T-cell (primary cell): ENCODE measurements at places on chromosomes 1 and 21. TPM values are rescaled to one million over a fixed set of nuclear protein-coding genes. Genes with fewer than 3 reads are reported as not detected.

The C1orf141 gene
- total RNA-seq, result not detected

The SELP gene
- 3.4 TPM for total RNA-seq

The CLEC20A gene
- not detected for total RNA-seq

The MAB21L3 gene
- total RNA-seq, result not detected

The NECAP2 gene
- 138 TPM for total RNA-seq

The CD1E gene
- total RNA-seq, result not detected

The GNG4 gene
- total RNA-seq, result 0.07 TPM

The UQCRHL gene
- 1.3 TPM for total RNA-seq

The HIVEP3 gene
- 8.4 TPM for total RNA-seq

The CYB561D1 gene
- total RNA-seq, result 23.6 TPM

The TEKT2 gene
- total RNA-seq, result not detected

The THEM5 gene
- not detected for total RNA-seq

The PGBD5 gene
- total RNA-seq, result 0.09 TPM

The GNAT2 gene
- not detected for total RNA-seq

- DNase-seq, result no peak
These were observed 45.3 kb downstream of the LRIG2 start for GRCh38 chr1:113118266-113118665.

GRCh38 chr1:178960482-178961240 lies 65.0 kb upstream of the FAM20B start:
- no peak for DNase-seq

DNA sequence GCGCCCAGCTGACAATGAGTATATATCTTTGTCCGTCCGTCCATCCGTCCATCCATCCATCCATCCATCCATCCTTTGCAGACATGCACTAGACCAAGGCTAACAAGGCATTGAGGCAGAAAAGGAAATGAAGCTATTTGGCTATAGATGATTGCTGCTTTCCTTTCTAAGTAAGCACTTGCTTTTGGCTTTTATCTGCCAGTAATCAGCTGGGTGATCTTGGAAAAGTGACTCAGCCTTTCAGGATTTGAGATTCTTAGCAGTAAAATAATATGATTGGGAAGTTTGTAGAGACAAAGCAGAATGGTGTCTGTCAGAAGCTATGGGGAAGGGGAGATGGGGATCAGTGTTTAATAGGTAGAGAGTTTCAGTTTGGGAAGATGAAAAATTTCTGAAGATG lies 22.7 kb downstream of the ZFYVE9 start:
- no peak for DNase-seq

GRCh38 chr1:67097305-67097704 lies 37.5 kb downstream of the C1orf141 start:
- no peak for DNase-seq

- DNase-seq, result no peak
These were observed 4.7 kb upstream of the SPRR3 start for GRCh38 chr1:152996633-152997400.

DNA sequence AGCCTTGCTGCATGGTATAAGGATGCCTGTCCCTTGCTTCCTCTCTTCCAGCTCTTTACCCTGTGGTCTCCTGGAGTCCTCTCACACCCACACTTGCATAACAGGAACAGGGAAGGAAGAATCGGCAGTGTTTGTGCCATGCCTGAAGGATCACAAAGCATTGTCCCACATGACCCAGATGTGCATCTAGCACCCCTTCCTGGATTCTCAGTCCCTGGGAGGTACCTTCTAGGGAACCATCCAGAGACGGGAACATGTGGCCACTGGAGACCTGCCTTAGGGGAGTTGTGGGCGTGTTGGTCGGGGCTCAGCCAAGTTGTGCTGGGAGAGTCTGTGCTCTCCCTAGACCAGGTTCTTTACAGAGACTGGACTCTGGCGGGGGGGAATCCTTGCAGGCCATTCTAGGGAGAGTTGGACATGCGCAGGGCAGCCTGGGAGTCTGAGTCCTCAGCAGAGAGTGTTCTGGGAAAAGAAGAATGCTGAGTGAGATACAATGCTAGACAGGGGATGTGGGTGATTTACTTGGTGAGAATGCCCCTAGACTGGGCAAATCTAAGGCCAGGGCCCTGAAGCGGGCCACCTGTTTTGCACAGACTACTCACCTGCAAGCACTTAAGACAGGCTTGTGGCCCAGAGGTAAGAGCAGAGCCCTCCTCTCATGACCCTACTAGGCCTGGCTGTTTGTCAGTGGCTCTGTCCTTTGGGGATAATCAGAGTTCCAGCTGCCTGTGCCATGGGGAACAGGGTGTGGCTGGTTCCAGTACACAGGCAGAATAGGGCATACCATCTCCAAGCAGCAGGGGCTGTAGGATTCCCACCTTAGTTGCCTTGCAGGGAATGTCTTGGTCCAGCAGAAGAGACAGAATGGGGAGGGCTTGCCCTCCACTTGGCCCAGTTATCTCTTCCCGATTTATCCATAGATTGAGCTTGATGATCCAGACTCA lies 89.8 kb downstream of the MAN1C1 start:
- DNase-seq, result no peak

DNA sequence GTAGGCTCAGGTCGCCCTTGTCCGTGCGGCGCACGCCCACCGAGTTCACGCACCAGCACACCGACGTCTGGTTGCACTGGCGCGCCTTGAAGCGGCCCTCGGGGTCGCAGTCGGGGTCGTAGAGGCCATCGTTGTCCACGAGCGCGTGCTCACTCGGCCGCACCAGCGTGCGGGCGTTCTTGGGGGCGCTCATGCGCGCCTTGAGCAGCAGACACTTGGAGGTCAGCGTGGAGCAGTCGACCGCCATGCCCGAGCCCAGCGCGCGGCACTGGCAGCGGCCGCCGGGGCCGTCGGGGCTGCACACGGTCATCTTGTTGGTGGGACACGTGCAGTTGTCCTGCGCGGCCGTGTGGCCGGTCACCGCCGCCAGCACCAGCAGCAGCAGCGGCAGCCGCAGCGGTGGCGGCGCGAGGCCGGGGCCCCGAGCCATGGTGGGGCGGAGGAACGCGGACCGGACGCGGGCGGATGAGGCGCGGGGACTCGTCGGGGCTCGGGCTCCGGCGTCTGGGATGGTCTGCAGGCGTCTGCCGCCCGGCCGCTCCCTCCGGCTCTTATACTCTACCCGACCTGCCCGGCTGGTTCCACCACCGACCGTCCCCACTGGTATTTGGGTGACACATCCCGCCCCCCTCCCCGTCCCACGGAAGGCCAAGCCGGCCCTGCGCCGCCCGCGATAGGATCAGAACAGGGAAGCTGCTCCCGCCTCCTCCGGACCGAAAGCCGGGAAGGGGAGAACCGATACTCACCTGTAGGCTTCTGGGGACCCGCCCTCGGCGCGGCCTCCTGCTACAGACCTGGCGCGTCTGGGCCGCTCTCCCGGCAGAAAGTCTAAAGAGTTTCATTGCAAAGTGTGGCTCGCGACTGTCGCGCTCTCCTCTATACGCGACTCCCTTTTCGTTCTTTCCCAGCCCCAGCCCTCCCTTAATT lies at the start of gene TACSTD2:
Gene TACSTD2 (minus strand): TSS at position 526 of the 927 bp plus-strand sequence. CDS start 96 bp downstream, at position 430.
- DNase-seq, result no peak

- no peak for DNase-seq
These were observed 941 bp downstream of the ELAVL4 start for GRCh38 chr1:50109647-50110075.

- no peak for DNase-seq
These were observed 1.6 kb downstream of the MFAP2 start for GRCh38 chr1:16978567-16979474.

DNA sequence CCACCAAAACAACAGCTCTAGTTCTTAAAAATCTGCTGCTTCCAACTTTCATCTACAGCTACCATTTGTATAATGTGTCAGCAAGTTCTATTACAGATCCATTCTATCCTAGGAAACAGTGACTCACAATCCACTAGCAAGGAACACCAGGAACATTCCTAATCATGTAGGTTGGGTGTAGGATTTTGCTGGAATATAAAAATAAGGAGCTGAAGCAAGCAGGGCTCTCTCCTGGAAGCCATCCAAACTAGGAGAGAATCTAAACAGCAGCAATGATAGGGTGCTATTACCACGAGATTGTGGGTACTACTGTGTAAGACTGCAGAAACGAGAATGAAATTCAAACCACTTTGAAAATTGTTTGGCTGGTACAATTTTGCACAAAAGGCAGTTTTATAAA lies 135.0 kb downstream of the PTPN14 start:
- no peak for DNase-seq

GRCh38 chr1:116284819-116285390 lies 88.1 kb upstream of the ATP1A1 start:
- DNase-seq, result no peak

GRCh38 chr21:44552136-44552535 lies 831 bp upstream of the KRTAP10-2 start:
- no peak for DNase-seq

DNA sequence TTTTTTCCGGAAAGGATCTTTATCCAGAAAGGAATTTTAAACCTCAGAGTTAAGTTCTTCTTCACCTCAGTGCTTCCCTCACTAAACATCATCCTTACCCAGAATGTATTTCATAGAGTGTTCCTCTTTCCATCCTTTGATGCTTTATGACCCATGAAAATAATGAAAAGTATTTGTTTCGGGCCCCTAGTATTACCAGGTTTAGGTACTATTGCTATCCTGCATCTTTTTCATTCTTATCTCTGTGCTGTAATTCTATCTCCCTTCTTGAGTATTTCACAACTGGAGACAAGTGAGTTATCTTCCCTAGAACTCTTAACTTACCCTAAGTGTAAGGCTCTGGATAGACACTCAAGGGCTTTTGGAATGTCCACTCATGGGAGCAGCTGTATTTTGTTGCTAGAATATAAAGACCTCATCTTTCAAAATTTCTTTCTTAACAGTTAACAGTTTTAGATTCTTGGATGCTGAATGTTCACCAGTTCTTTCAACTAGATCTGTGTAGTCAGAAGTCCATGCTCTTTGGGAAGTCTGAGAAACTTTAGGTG lies 26.2 kb downstream of the UCK2 start:
- DNase-seq, result no peak

- no peak for DNase-seq
These were observed 443.9 kb downstream of the CAMTA1 start for GRCh38 chr1:7229186-7229585.

DNA sequence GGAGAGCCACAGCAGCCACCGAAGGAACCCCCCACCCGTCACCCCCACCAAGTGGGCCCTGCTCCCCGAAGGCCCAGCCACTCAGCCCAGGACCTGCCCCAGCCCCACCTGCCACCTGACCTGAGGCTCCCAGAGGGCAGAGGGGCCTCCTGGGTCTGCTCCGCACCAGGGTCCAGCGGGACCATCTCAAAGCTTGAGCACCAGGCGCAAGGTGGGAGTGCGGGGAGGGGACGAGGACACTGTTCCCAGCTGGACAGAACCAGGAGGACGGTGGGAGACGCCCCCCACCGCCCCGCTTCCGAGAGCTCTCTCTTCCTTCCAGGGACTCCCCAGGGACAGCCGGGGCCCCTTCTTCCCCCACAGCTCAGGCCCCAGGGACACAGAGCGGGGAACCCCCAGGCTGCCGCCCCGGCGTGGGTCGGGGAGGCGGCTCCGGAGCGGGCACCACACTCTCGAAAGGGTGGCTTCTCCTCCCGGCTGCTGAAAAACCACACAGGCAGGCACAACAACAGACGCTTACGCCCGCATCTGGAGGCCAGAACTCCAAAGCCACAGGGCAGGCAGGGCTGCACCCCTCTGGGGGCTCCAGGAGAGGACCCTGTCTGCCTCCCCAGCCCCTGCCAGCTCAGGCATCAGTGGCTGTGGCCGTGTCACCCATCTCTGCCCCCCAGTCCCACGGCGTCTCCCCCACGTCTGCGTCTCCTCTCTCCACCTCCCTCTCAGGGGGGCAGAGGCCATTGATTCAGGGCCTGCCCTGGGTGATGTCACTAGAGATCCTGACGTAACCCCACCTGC lies 1.9 kb upstream of the TTLL10 start:
- peak; percentile 19 for DNase-seq

DNA sequence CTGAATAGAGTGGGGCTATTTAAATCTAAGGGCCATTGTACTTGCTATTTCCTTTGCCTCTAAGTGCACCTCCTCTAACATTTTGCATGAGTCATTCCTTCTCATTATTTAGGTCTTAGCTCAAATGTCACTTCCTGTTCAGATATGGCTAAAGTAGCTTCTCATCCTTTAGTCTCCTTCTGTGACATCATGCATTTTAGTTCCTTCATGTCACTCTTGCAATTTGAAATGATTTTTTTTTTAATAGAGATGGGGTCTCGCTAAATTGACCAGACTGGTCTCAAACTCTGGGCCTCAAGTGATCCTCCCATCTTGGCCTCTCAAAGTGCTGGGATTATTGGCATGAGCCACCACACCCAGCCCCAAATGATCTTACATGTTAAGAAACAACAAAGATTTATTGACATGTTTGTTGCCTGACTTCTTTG lies 6.6 kb downstream of the TBX19 start:
- no peak for DNase-seq

- no peak for DNase-seq
These were observed 484.5 kb upstream of the DAB1 start for GRCh38 chr1:57908147-57908890.

DNA sequence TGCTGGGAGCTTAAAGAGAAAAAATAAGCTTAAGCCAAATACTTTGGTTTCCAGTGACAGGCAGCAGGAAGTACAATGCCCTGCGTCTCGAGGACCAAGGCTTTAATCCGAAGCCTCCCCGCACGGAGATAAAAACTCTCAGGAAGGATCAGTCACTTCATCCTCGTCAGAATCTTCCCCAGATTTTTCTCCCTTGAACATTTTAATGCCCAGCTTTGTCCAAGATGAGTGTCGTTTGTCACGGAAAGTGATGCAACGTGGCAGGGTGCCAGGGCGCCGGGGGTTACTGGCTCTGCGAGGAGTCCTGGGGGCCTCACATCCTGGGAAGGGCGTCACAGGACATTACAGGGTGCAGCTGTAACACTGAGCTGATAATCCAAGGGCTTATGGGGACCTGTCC lies 25.2 kb upstream of the PCBP3 start:
- no peak for DNase-seq

- no peak for DNase-seq
These were observed 142.4 kb downstream of the NAV1 start for GRCh38 chr1:201681375-201681774.

DNA sequence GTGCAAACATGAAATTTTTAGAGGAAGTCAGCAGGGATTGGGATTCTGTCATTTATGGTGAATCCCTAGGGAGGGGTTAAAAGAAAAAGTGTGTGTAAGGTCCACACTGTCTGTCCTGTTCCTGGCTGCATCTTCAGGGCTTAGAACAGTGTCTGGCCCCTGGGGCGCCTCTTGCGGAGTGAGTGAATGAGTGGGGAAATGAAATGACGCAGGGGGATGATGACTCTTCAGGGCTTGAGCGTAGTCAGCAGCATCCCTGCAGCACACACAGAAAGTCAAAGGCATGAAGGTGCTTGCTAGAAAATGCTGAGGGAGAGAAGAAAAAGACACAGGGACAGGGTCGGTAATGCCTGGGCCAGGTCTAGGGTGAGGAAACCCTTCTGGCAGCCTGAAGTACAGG lies 57.8 kb downstream of the PGBD5 start:
- DNase-seq, result no peak

GRCh38 chr1:94050675-94051074 lies 70.3 kb downstream of the ABCA4 start:
- no peak for DNase-seq

- no peak for DNase-seq
These were observed 424.2 kb upstream of the VAMP3 start for GRCh38 chr1:7346600-7347570.

GRCh38 chr1:59263111-59263510 lies 33.8 kb upstream of the FGGY start:
- no peak for DNase-seq
